ENCODE measurements at places on chromosomes 12 and 14.

DNA sequence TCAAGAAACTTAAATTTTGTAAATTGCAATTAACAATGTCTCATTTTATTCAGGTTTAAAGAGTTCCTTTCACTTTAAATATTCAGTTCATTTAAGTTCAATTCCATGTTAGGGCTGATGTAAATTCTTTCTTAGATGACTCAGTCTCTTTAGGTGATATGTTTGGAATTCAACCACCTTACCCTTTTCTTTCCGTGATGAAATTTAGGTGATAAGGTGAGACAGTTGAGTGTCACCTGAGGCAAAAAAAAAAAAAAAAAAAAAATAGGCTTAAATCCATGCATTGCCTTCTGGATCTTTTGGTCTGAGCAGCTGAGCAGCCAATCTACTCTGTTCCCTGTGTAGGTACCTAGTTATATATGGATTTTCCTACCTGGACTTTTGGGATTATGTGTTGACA is 299.5 kb downstream of the DAD1 start:
- peaks cover 2% of the 10 kb centered on the region for H3K27me3 ChIP-seq
- H3K27ac ChIP-seq = no peak overlapping the region
- H3K36me3 ChIP-seq = no peaks in the 10 kb centered on the region
- H3K4me3 ChIP-seq = no peak overlapping the region
- no peaks in the 10 kb centered on the region for H3K4me1 ChIP-seq
- no peak for DNase-seq

DNA sequence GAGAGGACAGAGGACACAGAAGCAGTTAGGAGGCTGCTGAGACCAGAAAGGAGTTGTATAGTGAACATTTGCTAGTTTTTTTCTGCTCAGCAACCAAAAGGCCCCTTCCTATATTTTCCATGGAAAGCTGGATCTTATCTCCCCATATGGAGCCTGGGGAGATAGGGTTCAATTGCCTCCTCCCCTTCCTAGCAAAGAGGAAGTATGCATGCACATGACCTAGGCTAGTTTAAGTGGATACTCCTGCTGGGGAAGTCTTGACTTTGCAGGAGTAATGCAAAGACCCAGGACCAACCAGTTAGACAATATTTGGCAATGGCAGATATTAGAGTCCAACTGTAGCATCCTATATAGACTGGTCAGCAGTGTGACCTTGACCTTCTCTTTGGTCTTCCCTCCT is 15.1 kb downstream of the CHD8 start:
- H3K27ac ChIP-seq = no peak overlapping the region
- H3K27me3 ChIP-seq = no peaks in the 10 kb centered on the region
- no peak for DNase-seq
- no peak overlapping the region for H3K4me3 ChIP-seq
- peaks cover 11% of the 10 kb centered on the region for H3K4me1 ChIP-seq

DNA sequence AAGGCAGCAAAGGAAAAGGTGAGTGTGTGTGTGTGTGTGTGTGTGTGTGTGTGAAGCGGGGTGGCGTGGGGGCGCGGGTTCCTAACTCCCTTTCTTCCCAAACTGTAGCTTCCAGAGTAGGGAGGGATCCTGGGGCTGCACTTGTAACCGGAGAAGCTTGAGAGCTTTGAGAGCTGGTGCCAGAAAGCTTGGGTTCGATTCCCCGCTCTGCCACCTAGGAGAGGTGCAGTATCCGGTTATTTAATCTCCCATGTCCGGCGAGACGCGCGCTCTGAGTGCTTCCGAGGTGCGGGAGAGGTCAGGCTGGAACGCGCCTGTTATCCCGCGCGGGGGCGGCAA is 7.2 kb upstream of the RACGAP1 start:
- no peak for DNase-seq
- H3K27ac ChIP-seq = no peak overlapping the region
- no peaks in the 10 kb centered on the region for H3K4me1 ChIP-seq
- H3K27me3 ChIP-seq = no peaks in the 10 kb centered on the region

DNA sequence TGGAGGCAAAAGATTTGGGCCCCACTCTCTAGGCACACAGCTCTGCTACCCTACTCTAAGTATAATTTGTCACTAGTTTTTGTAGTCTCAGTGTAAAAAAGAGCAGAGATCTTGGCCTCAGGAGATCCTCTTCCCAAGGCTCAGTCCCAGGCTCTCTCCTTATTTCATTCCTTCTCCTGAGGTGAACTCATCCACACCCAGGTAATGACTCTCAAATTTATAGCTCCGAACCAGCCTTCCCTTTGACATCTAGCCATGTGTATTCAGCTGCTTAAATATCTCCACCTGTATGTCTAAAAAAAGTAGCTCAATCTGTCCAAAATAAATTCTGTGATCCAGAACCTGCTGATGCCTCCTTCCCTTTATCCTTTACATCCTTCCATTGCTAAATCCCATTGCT is 173.5 kb upstream of the HIF1A start:
- H3K4me3 ChIP-seq = no peak overlapping the region
- no peaks in the 10 kb centered on the region for H3K36me3 ChIP-seq
- no peak overlapping the region for H3K27ac ChIP-seq

- no peaks in the 10 kb centered on the region for H3K27me3 ChIP-seq
- H3K36me3 ChIP-seq = no peaks in the 10 kb centered on the region
- peaks cover 43% of the 10 kb centered on the region for H3K4me1 ChIP-seq
- no peak for DNase-seq
- peak overlapping the region; percentile 70 for H3K4me3 ChIP-seq
Measured at GRCh38 chr14:92794547-92794941, 439 bp downstream of the GOLGA5 start.

DNA sequence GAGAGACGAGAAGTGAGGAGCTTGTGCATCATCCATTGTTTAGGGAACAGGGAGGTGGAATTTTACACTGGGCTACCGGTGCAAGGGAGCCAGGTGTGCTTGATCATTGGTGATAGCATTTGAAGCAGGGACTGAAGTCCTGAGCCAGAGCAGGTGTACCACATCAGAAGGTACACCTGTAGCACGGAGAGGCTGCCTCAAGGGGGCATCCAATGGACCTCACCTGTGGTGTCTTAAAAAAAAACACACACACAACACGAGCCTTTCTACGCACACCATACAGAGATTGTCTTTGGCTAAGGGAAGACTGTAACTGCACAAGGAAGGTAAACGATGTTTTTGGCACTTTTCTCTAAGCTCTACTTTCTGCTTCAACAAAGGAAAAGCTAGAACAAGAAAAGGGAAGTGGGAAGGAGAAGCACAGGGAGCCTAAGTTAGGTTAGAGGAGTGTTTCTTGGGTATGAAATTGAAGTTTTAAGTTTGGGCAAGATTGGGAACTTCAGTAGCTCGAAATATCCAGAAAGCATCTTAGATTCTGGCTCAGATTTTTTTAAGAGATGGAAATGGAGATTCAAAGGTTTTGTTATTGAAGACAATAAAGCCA is 334.3 kb upstream of the FBXO33 start:
- no peak overlapping the region for H3K27ac ChIP-seq
- H3K4me1 ChIP-seq = no peaks in the 10 kb centered on the region
- H3K4me3 ChIP-seq = no peak overlapping the region
- no peaks in the 10 kb centered on the region for H3K27me3 ChIP-seq
- DNase-seq = no peak
- no peaks in the 10 kb centered on the region for H3K36me3 ChIP-seq

- no peaks in the 10 kb centered on the region for H3K27me3 ChIP-seq
- no peak for DNase-seq
- H3K4me1 ChIP-seq = peaks cover 5% of the 10 kb centered on the region
Measured at GRCh38 chr14:95660651-95661515, 25.3 kb upstream of the TCL1B start.

DNA sequence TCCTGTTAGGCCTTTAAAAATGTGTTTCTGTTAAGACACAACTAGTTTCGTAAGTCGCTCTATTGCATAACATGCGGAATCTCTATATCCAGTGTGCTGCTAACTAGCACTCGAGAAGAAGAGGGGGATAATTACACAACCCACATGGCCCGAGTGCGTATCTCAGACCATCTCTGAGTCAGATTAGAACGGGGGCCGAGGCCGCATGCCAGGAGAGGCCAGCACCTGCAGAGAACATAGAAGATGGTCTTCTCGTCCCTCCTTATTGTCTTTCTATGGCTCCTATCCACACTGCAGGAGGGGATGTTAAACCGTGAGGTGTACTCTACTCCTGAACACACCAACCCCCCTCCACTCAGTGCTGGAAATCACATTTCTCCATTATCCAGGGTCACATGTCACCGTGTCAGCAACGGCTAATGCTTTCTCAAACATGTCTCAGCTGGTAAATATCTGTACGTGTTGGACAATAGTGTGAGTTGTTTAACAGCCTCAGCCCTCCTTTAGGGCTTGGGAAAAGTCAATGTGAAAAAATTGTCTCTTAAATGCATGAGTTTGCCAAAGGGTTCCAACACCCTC is 56.3 kb downstream of the CCDC88C start:
- no peak overlapping the region for H3K27ac ChIP-seq
- no peaks in the 10 kb centered on the region for H3K4me1 ChIP-seq
- H3K36me3 ChIP-seq = no peaks in the 10 kb centered on the region

DNA sequence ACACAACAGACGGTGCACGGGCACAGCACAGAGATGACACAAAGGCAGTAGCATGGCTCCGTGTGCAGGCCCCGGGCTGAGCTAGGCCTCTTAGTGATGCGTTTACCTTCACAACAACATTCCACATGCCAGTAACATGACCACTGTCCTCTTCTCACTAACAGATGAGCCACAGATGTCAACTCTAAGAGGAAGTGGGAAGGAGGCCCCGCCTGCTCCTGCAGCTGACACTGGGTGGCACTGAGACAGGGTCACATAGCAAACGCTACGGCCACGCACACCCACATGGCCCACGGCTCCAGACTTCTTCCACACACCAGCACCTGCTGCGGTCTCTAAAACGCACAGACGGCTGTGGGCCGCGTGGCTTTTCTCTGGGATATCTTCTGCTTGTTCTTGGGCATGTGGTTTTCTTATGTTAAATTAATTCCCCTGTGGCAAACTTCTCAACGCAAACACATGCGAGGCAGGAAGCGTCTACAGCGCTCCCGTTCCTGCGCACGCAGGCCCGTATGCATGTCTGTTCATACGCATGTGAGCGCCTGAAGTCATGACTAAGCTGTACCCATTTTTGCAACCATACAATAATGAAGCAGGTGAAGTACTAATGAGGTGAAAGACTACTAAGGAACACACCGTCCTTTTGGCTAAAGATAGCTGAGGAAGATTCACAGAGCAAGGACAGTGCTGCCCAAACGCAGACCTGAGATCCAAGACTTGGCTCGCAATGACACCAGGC is 26.8 kb downstream of the AMN start:
- no peak overlapping the region for H3K4me3 ChIP-seq
- peaks cover 6% of the 10 kb centered on the region for H3K4me1 ChIP-seq
- DNase-seq = no peak

DNA sequence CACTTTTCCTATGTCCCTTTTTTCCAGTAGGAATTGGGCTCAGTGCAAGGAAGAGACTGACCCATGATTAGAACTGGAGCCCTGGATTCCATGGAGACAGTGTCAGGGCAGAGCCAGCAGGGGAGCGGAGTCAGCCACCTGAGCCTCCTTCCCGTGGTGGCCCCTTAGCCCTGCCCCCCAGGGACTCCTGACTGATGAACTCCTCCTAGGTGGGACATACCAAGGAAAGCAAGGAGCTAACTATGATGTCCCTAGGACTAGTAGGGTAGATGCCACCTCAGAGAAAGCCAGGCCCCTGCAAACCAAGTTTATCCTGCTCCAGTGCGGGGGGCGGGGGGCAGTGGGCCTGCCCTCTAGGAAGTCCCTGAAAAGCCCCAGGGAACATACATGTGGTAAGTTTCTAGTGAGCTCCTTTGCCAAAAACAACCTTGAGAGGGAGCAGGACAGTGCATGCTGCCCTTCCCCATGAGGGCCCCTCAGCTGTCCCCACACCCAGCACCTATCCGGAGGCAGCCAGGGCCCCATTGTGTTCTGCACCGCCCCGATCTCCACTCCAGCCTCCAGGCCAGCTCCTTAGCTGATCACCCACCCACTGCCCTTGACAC is 6.2 kb upstream of the COL2A1 start:
- H3K4me3 ChIP-seq = no peak overlapping the region
- H3K27me3 ChIP-seq = peaks cover 3% of the 10 kb centered on the region
- DNase-seq = no peak
- no peaks in the 10 kb centered on the region for H3K36me3 ChIP-seq
- no peaks in the 10 kb centered on the region for H3K4me1 ChIP-seq

GRCh38 chr12:104049903-104050356 is at the start of gene GLT8D2:
TSS of gene GLT8D2 (minus strand) at chr12:104050187. CDS start at chr12:104019648, 30,539 bp downstream.
- H3K27ac ChIP-seq = no peak within 1 kb of the TSS
- no peak for DNase-seq
- H3K27me3 ChIP-seq = peaks cover 7% of the 10 kb centered on the region
- no peaks in the 10 kb centered on the region for H3K36me3 ChIP-seq
- no peaks in the 10 kb centered on the region for H3K4me1 ChIP-seq

- DNase-seq = no peak
- no peaks in the 10 kb centered on the region for H3K4me1 ChIP-seq
- no peak overlapping the region for H3K4me3 ChIP-seq
- no peaks in the 10 kb centered on the region for H3K27me3 ChIP-seq
- no peaks in the 10 kb centered on the region for H3K36me3 ChIP-seq
Measured at GRCh38 chr12:130356222-130356621, 18.5 kb downstream of the PIWIL1 start.

DNA sequence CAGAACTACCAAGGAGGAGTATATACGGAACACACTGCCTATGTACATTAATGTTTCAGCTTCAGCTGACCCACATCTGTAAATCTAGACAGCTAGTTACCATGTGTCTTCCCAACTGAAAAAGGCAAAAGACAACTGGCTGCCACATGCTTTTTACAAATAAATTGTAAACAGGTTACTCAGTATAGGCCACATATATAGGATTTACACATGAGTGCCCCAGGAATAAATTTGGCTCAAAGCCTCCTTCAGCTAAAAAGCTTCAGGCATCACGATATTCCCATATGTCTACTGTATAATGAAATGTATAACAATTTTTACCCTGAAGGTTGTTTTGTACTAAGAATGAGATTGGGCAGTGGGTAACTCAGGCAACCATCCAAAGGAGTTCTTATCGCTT is 175.9 kb upstream of the BMP4 start:
- no peak overlapping the region for H3K4me3 ChIP-seq
- no peaks in the 10 kb centered on the region for H3K4me1 ChIP-seq
- H3K36me3 ChIP-seq = no peaks in the 10 kb centered on the region
- H3K27me3 ChIP-seq = no peaks in the 10 kb centered on the region
- DNase-seq = no peak
- H3K27ac ChIP-seq = no peak overlapping the region

DNA sequence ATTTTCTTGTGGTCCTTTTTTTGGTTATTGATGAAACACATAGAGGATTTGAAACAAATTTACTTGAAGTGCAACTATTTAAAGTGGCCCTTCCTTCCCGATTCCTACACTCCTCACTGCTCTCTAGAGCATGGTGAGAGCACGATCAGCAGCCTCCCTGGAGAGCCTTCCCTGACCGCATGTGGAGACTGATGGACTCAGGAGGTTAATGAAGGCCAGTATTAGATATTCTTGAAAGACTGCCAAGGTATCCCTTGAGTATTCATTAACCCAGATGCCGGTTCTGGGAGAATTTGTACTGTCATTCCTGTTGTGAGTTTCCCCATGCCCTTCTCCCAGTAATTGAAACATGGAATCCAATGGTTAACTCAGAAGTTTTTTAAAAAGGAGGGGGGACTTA is 102.8 kb upstream of the FGD4 start:
- H3K27ac ChIP-seq = no peak overlapping the region
- peaks cover 9% of the 10 kb centered on the region for H3K4me1 ChIP-seq
- DNase-seq = no peak
- no peak overlapping the region for H3K4me3 ChIP-seq

Measured in liver (tissue), 10 donors.